ENCODE measurements at places on chromosomes 7 and 10.
A peak's percentile ranks its signal among the peaks of the same experiment; 100 is the strongest.

DNA sequence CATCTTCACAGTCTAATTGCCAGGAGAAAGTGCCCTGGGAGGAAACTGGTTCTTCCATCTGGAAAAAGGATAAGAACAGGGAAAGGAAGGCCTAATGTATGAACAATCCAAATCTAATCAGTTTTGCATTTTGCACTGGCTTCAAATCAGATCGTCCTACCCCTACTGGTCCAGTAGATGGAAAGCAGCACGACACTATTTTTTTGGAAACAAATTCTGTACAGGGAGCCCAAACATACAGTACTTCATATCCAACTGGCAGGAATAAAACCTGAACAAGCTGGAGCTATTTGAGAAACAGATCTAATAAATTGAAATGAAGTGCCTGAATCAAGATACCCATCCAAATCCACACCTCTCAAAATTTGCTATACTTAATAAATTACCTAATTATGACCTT lies 36.5 kb downstream of the ETV1 start:
- DNase-seq = no peak

DNA sequence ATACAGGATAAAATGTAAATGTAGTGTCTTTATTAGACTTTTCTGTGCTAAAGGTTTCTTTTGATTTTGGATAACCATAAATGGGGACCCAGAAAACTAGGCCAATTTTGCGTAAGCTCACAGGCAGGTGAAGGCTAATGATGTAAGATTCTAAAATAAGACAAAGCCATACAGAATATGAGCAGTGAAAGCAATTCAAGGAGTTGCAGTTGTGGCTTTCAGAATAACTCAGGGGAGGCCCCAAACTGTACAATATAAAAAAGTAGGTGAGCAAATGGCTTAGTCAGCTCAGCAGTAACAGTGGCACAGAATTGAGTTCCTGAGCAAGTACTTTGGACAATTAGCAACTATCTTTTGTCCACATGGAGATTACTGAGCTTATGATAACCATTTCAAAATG lies 81.7 kb upstream of the NRP1 start:
- DNase-seq = no peak

GRCh38 chr7:83819911-83820310 lies 171.0 kb upstream of the SEMA3E start:
- DNase-seq = no peak

GRCh38 chr7:117138981-117139380 lies 183.9 kb downstream of the WNT2 start:
- no peak for DNase-seq

DNA sequence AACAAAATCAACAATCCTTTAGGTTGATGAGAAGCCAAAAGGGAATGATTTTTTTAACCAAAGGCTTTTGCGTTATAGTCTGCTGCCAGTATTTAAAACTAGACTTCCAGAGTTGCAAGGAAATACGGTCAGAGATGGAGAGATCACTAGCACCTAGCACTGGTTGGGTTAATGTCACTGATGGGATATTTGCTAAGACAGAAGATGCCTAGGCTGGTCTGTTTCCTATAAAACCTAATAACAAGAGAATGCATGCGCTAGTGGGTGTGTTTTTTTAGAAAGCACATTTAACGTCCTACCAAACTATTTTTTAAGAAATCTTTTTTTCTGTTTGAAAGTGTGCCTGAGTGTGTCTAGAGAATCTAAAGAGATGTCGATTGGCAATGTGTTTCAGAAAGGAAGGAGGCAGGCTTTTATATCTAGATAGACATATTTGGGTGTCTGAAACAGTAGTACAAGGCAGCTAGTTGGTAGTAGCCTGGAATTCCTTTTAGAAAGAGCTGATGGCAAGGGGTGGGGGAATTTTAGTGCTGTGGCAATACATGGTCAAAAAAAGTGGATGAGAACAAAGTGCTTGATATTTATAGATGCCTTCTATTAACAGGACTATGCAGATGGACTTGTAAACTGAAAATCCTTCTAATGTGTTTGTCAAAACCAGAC lies 863 bp downstream of the CALD1 start:
- no peak for DNase-seq

DNA sequence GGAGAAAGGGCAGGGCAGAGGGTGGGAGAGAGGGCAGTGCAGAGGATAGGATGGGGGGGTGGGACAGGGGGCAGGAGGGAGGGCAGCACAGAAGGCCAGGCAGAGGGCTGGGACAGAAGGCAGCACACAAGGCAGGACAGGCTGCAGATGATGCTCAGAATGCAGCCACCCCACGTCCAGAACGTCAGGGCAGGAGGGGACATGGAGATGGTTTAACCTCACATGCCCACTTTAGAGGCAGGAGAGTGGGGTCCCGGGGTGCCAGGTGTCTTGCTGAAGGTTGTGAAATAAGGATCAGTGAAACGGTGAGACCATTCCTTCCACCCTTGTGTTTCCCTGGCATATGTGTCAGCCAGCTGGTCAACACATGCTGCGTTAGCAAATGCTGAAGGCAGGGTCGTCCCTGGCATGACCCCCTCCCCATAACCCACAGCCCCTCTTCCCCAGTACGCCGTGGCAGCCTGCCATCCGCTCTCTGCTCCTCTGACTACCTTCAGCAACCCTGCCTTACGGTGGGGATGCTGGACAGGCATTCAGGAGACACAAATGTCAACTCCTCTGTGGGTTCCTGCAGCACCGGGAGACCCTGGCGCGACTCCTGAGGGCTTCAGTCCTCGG lies 592.1 kb downstream of the DNAJB6 start:
- no peak for DNase-seq

DNA sequence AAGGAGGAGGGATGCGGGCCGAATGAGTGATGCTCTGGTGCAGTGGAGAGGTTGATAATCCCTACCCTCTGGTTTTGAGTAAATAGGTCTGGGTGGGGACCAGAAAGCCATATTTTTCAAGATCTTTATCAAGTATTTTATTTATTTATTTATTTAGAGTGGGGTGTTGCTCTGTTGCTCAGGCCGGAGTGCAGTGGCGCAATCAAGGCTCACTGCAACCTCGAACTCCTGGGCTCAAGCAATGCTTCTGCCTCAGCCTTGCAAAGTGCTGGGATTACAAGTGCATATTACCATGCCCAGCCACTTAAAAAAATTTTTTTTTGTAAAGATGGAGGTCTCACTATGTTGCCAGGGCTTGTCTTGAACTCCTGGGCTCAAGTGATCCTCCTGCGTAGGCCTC lies 21.6 kb downstream of the SVIL start:
- no peak for DNase-seq

- no peak for DNase-seq
These were observed 91.9 kb downstream of the FAM171A1 start for GRCh38 chr10:15279236-15279635.

DNA sequence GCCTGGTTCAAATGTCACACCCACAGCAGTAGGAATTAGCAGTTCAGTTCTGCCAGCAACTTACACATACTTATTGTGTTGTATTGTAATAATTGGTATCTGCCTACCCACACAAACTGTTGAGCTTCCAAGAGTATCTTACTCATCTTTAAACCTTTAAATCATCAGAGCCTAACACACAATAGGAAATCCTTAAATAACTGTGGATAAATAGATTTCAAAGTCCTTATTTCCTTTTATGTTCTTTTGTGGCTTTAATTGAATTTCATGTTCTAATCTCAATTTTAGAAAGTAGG lies 3.9 kb downstream of the CASD1 start:
- DNase-seq = no peak

GRCh38 chr7:128209229-128210035 lies 31.6 kb upstream of the LEP start:
- peak; percentile 81 for DNase-seq

- no peak for DNase-seq
These were observed 51.2 kb downstream of the PDE1C start for GRCh38 chr7:32018845-32019578.

GRCh38 chr10:78891741-78892140 lies 177.0 kb upstream of the ZMIZ1 start:
- peak; percentile 0 for DNase-seq

DNA sequence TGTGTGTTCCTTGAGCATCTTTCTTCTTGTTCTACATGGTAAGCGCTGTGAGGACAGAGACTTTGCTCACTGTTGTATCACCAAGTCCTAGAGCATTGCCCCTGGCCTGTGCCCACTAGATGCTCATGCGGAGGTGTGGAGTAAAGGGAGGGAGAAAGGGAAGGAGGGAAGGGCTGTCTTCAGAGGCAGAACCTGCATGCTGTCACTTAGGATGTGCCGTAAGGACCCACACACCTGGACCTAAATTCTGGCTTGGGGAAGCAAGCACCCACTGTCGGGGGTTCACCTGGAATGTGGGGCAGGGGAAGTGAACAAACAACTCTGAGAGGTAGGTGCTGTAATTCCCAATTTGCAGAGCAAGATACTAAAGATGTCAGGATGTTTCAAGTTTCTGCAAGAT lies 129.5 kb downstream of the PTPN20 start:
- no peak for DNase-seq

GRCh38 chr10:8114741-8115617 lies 60.5 kb downstream of the GATA3 start:
- no peak for DNase-seq

- no peak for DNase-seq
These were observed 215.0 kb downstream of the PHF14 start for GRCh38 chr7:11188529-11189310.

GRCh38 chr10:132721725-132722124 lies 64.2 kb downstream of the NKX6-2 start:
- no peak for DNase-seq

- DNase-seq = no peak
These were observed 20.2 kb downstream of the TOMM7 start for GRCh38 chr7:22802426-22802825.

DNA sequence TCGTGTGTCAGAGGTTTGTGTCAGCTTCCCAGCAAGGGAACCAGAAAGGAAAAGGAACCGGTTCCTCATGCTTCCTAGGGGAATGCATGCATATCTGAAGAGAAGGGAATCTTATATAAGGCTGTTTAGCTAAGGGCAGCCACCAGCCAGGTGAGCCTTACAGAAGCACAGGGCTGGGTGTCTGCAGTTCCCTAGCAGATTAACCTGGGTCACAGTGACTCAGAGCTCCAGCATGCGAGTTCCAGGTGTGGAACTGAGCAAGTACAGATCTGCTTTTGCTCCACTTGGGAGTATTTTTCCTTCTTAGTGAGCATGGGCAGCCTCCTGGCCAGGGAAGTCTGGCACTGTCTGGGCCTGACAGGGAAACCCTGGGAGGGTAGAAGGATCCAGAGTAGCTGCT lies 957 bp upstream of the ANKRD2 start:
- no peak for DNase-seq

All from activated CD8-positive, alpha-beta memory T cell treated with anti-CD3 and anti-CD28 coated beads, Interleukin-2, amount 50 U/mL, for 48 hours (primary cell).